ENCODE measurements at places on chromosomes 2 and 18.

GRCh38 chr18:71036783-71037182, 747.9 kb downstream of the SOCS6 start:
- peak; percentile 7 for DNase-seq

- DNase-seq: no peak
Observed at GRCh38 chr2:27442920-27443282, 720 bp downstream of the KRTCAP3 start.

GRCh38 chr18:25827961-25828561, 262.4 kb downstream of the SS18 start:
- peak; percentile 71 for DNase-seq

GRCh38 chr2:160460333-160460731, 33.3 kb downstream of the RBMS1 start:
- no peak for DNase-seq

- no peak for DNase-seq
Observed at GRCh38 chr18:46299465-46300008, 195.4 kb downstream of the HAUS1 start.

GRCh38 chr2:202541137-202541536, 93.6 kb upstream of the FAM117B start:
- no peak for DNase-seq

DNA sequence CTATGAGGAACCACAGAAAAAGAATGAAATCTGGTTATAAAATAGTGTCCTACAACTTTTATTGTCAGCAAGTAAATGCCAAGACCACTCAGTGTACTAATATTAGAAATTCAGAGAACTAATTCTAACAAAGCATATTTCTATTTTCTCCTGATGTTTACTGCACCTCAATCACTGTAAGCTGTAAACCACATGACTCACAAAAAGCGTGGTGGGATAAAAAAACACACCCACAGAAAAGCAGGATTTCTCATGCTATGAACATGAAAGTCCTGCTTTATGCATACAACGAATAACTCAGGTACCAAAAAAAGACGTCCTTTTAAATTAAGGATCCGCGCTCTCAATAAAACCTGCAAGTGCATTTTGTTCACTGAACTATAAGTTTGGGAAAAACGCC, 797 bp downstream of the TXNL4A start:
- DNase-seq: no peak

DNA sequence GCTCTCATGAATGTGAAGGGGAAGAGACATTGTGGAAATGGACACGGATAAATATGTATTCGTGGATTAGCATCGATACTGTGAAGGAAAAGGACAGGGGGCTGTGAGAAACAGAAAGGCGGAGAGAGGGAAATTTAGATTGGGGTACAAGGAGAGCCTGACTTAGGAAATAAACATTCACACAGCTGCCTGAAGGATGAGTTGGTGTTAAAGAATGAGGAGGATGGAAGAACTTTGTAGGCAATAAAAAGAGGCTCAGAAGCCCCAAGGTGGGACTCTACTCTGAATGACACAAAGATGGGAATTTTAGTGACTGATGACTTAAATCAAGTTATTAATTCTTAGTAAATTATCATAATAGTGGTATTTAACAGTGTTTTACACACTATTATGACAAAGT, 10.1 kb downstream of the MYO1B start:
- no peak for DNase-seq

DNA sequence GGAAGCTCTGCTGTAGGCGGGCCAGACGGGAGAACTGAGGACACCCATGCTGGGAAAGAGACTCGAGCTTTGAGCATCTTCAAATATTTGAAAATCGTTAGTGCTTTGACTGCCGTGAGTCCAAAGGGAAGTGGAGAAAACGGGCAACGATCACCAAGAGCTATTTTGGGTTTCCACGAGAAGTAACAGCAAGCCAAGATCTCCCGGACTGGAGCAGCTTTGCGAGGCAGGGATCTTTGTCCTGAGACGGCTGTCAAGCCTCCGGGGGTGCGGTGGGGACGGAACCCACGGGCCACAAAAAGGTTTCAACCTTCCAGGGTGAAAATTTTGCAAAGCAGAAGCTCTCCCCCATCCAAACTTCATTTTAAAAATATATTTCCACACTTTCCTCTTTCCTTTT, 195.8 kb downstream of the NDUFA10 start:
- DNase-seq: no peak

DNA sequence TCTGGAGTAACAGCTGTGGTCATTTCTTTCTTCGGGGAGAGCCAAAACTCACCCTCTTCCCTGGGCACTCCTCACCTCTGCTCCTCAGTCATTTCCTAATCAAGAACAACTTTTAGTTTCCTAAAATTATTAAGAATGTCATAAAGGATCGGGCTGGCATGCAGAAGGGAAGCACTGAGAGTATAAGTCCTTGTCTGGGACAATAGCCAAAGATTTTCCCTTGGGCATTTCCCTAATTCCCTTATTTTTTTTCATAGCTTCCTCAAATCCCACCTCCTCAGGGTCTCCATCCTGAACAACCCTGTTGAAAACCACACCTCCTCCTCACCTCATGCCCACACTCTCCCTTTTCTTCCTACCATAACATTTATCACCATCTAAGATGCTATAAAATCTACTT, 115.0 kb downstream of the MREG start:
- DNase-seq: peak; percentile 52

DNA sequence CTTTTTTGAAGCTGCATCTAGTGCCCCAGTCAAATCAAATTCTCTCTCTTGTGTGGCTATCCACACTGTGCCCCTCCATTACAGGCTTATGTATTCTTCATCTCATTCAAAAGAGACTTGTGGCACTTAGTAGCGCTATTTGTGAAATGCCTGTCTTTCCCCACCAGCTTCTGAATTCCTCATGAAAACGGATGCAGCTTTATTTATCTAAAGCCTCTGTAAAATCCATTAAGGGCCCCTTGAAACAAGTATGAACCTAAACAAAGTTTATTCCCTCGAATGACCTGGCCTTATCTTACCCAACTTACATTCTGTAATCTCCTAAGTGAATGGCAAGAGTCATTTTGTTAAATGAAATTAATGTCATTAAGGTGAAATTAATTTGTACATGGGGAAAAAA, 417.4 kb upstream of the PIK3C3 start:
- no peak for DNase-seq
